ENCODE measurements at places on chromosomes 4 and X.
A peak's percentile ranks its signal among the peaks of the same experiment; 100 is the strongest.

DNA sequence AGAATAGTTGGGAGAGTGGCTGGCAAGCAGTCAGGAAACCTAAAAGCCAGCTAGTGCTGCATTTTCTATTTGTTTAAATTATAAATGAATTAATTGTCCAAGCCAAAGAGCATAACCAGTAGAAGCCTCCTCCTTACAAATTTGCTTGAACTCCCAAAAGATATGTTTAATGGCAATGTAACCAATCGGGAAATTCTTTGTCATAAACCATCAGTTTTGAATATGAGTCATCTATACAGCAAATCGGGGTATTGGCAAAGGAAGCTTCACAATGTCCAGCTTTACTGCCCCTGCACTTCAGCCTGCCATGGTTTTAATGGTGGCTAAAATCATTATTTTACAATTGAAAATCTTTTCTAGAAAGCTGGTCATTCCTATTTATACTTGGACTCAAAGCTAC lies 216.6 kb downstream of the SHROOM3 start:
- no peak for DNase-seq

DNA sequence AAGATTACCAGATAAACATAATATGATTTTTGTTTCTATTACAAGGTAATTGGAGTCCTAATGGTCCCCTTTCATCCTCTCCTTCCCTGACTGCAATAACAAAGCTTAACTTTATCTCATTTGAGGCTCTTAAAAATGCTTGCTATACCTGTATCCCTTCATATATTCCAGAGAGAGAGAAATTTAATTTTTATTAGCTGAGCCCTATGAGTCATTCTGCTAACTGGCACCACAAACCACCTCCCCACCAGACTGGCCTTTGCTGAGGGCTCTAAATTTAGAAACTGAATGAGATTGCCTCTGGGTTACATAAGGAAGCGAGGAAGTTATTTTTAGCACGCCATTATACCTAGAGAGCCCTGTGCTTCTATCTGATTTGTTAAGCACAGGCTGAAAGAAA lies 27.4 kb downstream of the CBLL2 start:
- peak; percentile 34 for DNase-seq

- DNase-seq = no peak
Measured at GRCh38 chr4:158038718-158039117, 134.1 kb downstream of the GASK1B start.

GRCh38 chr4:94508806-94509205 lies 57.1 kb downstream of the PDLIM5 start:
- peak; percentile 57 for DNase-seq

DNA sequence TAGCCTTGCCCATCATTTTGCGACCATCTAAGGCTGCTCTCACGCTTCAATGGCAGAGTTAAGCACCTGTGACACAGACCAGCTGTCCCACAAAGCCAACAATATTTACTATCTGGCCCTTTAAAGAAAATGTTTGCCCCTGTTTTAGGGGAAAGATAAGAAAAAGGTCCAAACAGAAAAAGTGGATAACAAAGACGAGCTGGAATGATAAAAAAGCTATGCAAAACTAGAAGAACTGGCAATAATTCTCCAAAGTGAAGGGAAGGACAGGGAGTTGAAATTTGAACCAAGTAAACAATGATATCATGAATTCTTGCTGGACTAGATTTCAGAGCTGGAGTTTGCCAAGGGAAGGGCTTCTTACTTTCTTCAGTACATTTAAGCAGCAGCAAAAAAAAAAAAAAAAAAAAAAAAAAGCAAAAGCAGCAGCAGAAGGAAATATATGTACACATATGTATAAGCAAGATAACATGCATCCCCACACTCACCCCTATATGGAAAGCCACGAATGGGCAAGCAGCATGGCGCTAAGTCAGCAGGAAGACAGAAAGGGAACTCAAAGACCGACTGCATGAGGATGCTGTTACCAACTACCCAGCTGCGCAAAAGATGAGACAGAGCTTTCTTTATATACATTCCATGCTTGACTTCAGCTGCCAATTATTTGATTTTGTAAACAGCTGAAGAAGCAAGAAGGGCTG lies 12.5 kb downstream of the TRAPPC2 start:
- DNase-seq = peak; percentile 58

GRCh38 chr4:163331629-163332376 lies 593 bp downstream of the NPY1R start:
- no peak for DNase-seq

DNA sequence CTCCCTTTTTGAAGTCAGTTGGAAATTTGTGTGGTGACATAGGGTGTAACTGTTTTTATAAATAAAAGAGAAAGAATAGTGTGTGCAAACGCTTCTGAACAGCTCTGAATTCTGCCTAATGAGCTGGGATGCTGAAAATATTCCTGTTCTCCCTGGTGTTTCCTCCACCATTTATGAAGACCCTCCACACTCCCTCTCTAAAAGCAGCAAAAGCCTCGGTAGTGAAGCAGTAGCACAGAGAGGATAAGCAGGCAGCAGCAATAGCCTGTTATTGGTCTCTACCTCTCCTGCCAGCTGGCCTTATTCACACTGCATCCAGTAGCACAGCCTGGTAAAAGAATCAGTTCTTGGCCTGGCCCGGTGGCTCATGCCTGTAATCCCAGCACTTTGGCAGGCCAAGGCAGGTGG lies 406.1 kb downstream of the IQCM start:
- peak; percentile 25 for DNase-seq
